ENCODE measurements at places on chromosomes 7 and 10.

DNA sequence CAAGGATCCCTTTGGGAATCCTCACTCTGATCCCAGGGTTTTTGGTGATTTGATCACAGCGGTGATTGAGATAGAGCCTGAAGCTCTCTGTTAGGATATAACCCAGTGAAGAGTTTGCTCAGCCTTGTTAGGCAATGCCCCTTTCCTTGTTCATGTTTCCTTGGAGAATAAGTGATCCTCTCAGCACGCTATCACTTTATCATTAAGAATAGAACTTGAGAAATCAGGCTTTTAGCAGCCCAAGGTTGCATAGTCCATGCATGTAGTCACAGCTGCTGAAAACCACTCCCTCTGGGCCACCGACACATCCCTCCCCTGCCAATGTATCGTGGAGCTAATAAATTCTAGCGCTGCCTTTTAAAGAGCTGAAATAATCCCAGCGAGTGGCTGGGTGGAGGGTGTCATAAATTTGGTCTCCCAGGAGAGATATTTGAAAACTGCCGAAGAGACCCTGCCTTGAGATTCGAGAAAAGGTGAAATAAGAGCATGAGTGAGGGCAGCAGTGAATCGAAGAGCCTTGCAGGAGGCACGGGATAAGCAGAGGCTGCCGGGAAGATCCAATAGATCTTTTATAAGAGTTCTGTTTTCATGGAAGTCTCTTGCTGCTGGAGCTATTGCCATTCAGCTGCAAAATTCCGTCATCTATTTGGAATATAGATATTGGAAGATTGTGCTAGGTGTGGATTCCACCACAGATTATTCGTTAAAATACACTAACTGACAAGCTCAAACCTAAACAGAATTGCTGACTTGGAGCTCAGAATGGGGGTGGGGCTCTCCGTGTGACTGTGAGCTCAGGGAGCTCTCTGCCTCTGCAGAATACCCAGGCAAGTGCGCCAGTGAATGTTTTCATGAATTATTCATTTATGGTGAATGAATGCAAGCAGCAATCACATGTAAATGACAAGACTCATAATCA lies 249.8 kb downstream of the TRIL start:
- DNase-seq: no peak

DNA sequence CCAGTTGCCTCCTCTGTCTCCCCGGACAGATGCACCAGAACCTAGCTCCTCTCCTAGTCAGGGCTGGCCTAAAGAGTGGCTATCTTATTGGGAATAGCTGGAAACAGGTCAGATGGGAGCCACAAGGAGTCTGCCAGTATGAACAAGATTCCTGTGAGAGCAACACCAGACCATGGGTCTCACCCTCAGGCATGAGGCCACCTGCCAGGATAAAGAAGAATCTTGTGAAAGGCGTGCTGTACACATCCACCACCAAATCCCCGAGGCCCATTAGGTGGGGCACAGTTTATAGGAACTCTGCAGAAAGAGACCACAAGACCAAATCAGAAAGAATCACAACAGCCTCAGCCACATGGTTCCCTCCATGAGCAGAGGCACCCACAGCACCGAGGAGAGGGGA lies 325.9 kb downstream of the TNS3 start:
- no peak for DNase-seq

GRCh38 chr10:110531687-110532086 lies 34.0 kb downstream of the DUSP5 start:
- DNase-seq: no peak

GRCh38 chr10:116857156-116857555 lies 7.9 kb downstream of the ENO4 start:
- no peak for DNase-seq

Data from naive thymus-derived CD8-positive, alpha-beta T cell (primary cell).